ENCODE measurements at places on chromosomes 5 and 9.

GRCh38 chr9:130942679-130943078 is 3.6 kb upstream of the FIBCD1 start:
- no peak for DNase-seq

- DNase-seq: no peak
Measured at GRCh38 chr9:18849270-18849669, 183.7 kb downstream of the SAXO1 start.

DNA sequence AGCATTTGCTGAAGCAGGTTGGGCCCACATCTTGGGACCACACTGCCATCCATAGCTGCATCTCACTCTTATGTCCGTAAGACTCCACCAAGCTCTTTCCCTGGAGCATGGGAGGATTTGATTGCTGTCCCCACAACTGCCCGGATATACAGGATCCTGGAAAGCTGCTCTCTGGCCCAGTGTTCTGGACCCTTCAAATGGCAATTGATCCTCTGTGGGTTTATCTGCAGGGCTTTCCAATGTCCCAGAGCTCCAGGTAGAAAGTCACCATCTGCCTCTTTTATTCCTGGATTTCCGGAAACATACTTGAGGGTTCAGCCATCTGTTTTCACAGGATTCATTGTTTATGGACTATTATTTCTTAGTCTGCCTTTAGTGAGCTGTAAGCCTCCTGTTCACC is 214.6 kb downstream of the SREK1 start:
- no peak for DNase-seq

- DNase-seq: no peak
Measured at GRCh38 chr9:76528642-76529190, 69.7 kb downstream of the GCNT1 start.

- no peak for DNase-seq
Measured at GRCh38 chr9:14399756-14400657, 86.1 kb upstream of the NFIB start.

- no peak for DNase-seq
Measured at GRCh38 chr9:101625876-101626275, 31.1 kb upstream of the PPP3R2 start.

DNA sequence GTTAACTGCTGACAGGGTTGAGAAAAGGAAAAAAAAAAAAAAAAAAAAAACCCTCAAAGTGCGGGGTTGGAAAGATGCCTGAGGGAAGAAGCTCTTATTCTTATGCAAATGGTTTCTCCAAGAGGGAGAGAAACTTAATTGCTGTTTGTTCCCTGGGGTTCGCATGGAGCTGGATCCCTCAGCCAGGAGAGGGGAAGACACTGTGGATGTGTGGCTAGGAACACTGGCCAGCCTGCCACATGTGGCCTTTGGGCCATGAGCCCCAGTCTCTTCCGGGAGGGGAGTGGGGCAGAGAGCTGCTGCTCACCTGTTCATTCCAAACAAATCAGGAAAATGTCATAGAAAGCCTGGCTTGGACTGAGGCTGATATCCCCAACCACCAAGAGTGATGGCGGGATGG is 9.4 kb upstream of the SCGB3A2 start:
- no peak for DNase-seq

DNA sequence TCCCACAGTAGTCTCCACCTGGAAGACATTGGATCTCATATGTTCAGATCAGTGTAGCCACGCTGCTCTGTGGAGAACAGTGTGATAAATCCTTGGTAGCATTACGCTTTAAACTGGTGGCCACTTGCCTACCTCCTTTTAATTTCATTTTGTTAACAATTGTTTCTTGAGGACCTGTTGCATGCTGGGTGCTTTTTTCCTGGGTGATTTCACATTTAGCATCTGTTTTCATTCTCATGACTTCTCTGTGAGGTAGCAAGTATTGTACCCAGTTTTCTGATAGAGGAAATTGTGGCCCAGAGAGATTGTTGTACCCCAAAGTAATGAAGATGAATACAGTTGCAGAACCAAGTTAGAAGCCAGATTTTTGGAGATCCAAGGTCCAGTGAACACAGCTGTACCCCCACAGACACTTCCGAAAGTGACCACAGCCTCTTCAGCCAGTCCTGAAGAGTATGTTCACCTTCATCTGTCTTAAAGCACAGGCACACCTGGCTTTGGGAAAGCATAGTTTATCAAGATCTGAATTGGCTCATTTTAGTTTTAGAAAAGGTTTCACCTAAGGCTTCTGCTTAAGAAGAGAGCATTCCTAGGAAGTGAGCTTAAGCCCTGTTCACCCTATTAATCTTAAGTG is 75.2 kb downstream of the F2RL2 start:
- DNase-seq: no peak

DNA sequence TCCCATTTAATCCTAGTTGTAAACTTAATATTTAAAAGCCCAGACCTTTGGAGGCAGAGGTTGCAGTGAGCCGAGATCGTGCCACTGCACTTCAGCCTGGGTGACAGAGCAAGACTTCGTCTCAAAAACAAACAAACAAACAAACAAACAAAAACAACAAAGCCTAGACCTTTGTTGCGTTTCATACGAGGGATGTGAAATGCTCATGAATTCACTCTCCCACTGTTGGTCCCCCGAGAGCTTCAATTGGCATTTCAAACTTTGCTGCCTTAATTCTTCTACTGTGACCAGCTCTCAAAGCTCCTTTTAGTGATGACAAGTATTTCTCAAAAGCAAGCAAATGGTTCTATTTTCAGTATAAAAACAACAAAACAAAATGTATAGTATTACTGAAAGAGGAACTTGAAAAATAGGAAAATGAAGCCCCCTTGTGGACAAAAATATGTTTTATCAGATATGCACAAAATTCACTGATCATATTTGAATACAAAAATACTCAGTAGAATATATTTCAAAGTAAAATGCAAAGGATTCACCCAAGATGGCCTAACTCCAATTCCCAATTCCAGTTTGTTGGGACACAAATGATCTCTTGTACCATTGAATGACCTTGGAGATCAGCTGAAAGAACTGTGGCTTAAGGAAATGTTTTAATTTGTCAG is 140.4 kb downstream of the ESM1 start:
- no peak for DNase-seq

- no peak for DNase-seq
Measured at GRCh38 chr9:2227144-2227867, 212.2 kb downstream of the SMARCA2 start.

- DNase-seq: no peak
Measured at GRCh38 chr9:2427120-2427891, 194.3 kb upstream of the VLDLR start.

- no peak for DNase-seq
Measured at GRCh38 chr5:43007246-43007910, 32.7 kb downstream of the ANXA2R start.

GRCh38 chr5:40518485-40518917 is 161.2 kb upstream of the PTGER4 start:
- peak; percentile 72 for DNase-seq

GRCh38 chr9:125119643-125120286 is 23.6 kb downstream of the SCAI start:
- DNase-seq: no peak

GRCh38 chr5:57221049-57221568 is 47.2 kb downstream of the GPBP1 start:
- peak; percentile 5 for DNase-seq

DNA sequence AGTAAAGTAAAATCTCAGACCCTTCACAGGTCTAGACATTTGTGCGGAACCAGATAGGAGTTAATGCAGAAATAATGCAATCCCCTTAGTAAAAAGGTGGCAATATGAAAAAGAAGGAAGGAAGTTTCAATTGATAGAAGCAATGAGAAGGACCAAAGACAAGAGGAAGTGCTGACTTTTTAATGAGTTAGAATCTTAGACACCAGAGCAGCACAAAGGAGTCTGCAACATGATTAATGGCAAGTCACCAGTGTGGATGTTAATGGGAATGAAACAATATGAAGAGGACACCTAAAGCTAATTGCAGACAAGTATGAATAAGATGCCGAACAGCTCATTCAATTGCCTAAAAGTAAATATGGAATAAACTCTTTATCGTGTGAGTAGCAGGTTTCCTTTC is 50.9 kb downstream of the MEGF9 start:
- DNase-seq: no peak

DNA sequence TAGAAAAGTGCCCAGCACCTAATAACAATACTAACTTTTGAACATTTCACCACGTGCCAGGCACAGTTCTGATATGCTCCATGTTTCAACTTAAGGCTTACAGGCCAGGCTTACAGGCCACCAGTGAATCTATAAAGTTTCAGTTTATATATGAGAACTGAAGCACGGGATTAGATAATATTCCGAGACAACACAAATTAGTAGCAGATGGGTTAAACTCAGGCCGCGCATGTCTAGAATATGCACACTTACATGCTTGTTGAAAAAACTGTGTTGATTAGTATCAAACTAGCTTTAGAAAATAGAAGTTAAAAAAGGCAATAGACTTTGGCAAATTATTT is 587.9 kb downstream of the MTRR start:
- no peak for DNase-seq

GRCh38 chr9:137277329-137278041 is at the start of gene TOR4A:
TSS of gene TOR4A (plus strand) at chr9:137277726. CDS start at chr9:137278690, 964 bp downstream.
- no peak for DNase-seq

GRCh38 chr5:155080721-155081120 is 67.2 kb downstream of the KIF4B start:
- DNase-seq: no peak

GRCh38 chr9:108838017-108838416 is 17.8 kb downstream of the ACTL7B start:
- DNase-seq: no peak

DNA sequence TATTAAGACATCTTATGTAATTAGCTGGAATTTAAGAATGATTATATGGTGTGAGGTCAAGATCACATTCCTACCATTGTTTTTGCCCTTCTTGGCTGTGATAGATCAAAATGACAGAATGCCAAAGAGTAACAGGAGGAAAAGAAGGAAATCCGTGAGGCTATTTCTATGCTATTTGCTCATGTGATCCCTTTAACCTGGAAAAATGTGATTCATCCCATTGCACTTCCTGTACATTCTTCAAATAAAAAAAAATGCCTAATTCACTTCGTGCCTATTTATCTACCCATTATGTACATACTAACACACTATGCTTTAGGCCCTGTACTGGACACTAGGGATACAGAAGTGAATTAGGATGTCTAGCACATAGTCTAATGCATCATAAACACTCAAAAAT is 154.1 kb upstream of the PAPPA start:
- DNase-seq: no peak

DNA sequence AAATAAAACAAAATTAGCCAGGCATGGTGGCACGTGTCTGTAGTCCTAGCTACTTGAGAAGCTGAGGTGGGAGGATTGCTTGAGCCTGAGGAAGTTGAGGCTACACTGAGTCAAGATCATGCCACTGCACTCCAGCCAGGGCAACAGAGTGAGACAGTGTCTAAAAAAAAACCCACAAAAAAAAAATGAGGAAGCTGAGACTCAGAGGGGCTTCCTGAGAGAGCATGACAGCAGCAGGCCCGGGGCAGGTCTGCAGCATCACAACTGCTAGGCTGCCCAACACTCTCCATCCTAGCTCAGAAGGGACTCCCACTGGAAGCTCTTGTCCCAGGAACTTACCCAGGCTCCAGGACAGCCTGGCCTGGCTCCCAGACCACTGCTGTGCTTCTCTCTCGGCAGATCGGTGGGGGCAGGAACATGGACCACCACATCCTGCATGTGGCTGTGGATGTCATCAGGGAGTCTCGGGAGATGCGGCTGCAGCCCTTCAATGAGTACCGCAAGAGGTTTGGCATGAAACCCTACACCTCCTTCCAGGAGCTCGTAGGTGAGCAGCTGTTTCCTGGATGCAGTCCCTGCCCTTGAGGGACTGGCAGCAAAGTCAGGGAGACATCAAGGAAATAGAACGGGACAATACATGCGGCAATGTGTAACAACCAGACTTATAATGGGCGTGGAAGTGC is 19.1 kb downstream of the PTGS1 start:
- DNase-seq: no peak

- DNase-seq: no peak
Measured at GRCh38 chr5:143428738-143429420, 25.4 kb upstream of the NR3C1 start.

- no peak for DNase-seq
Measured at GRCh38 chr9:2120926-2121689, 106.0 kb downstream of the SMARCA2 start.

DNA sequence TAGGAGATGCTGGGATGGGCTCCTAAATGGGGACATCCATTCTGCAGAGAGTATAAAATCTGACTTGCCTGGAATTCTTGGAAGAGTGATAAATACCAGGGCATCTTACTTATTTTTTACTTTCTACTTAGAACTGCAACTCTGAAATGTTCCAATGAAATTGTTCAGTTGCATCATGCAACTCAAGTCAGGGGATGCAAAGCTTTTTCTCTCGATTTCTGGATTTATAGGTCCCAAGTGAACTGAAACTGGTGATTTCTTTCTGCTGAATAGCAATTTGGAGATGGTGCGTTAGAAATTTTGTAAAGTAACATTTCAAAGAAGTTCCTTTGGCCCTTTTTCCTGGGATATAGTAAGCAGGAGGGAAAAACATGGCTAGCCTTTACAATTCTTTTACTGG is 238.4 kb upstream of the CD180 start:
- no peak for DNase-seq

DNA sequence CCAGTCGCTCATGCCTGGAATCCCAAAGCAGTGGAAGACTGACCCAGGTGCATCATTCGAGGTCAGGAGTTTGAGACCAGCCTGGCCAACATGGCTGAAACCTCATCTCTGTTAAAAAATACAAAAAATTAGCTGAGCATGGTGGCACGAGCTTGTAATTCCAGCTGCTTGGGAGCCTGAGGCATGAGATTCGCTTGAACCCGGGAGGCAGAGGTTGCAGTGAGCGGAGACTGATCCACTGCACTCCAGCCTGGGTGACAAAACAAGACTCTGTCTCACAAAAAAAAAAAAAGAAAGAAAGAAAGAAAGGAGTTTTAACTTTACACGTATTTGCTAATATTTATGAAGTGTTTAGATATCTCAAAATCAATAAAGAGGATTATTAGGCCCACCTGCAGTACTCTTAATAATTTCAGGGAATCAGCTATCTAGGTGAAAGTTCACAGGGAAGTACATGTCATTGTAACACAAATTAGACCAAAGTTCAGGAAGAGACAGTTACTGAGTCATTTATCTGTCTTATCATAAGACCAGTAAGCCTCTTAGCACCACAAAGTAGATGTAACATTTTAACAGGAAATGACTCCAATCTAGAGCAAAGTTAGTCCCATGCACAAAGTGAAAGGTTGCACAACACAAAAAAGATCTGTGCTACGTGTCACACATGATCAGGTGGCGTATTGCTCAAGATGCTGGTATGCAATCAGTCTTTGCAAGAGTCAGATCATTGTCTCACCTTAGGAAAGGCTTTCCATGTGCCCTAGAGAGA is 34.1 kb upstream of the PLIN2 start:
- peak; percentile 94 for DNase-seq
